ENCODE measurements at places on chromosomes 2 and 18.

DNA sequence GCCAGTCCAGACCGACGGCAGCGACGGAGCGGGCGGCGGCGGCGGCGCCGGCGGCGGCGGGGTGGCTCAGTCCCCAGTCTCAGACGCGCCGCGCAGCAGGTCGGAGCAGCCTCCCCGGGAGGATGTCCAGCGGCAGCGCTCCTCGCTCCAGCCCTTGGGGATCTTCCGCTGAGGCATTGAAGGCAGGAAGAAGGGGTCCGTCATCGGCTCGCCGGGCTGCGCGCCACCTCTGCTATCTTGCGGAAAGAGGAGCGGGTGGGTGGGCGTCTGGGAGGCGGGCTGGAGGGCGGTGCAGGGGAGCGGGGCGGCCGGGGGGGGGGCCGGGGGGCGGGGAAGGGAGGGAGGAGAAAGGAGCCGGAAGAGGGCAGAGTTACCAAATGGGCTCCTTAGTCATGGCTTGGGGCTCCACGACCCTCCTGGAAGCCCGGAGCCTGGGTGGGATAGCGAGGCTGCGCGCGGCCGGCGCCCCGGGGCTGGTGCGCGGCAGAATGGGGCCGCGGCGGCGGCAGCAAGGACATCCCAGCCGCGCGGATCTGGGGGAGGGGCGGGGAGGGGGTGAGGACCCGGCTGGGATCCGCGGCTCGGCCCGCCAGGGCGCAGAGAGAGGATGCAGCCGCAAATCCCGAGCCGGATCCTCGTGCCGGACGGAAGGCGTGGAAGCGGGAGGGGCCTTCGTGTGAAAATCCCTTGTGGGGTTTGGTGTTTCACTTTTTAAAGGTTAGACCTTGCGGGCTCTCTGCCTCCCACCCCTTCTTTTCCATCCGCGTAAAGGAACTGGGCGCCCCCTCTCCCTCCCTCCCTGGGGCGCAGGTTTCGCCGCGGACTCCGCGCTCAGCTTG, at the start of gene NETO1:
Gene NETO1 (minus strand): TSS at position 242 of the 839 bp plus-strand sequence. CDS start 696 bp downstream, outside the sequence.
- no peak for DNase-seq

DNA sequence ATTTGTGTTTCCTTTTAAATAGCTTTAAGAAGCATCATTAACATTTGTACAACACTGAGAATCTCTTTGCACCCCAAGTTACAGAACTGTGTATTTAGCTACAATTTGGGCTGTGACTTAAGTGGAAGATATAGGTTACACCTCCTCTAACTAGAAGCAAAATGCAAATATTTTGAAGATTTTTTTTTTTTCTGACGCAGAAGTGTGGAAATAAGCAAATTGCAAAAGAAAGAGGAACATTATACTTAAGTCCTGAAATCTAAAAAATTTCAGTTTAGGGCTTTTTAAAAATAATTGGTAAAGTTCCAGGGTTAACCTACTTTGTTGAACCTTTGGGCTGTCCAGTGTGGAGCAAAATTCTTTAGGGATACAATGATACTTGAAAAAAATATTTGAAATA, 41.4 kb upstream of the RBMS1 start:
- DNase-seq, result no peak

DNA sequence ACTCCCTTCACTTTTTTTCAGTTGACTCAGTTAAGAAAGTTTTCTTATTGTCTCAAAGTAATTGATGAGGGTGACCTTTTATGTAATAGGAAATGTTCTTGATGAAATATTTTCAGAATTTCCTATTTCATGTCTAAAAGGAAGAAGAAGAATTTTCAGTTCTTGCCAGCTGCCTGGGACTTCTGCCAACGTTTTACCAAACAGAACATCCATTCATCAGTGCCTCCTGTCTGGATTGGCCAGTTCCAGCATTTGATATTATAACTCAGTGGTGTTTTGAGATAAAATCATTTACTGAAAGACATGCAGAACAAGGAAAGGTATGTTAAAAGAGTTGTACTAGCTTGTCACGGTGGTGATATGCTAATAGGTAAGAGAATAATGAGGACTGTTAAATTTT, 104.7 kb upstream of the MYO3B start:
- DNase-seq, result no peak

DNA sequence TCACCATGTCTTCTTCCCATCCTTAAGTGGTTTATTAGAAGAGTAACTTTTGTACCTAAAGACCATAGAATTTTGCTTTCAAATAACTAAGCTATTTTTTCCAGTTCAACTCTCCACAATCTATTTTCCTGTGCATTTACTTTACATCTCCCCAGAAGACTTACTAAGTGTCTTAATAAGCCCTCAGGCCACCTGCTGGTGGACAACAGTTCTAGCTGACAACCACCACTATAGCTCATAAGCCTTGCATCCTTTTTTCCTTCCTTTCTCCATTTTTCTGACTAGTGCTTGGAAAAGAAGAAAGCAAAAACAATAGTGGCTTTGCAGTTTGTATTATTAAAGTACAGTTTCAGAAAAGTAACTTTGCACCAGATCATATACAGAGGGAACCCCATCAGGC, 149.5 kb upstream of the TMEM200C start:
- no peak for DNase-seq

GRCh38 chr18:41850781-41851180, 104.3 kb upstream of the PIK3C3 start:
- no peak for DNase-seq

GRCh38 chr18:34704823-34705222, 5.3 kb upstream of the DTNA start:
- DNase-seq, result no peak

- no peak for DNase-seq
Observed at GRCh38 chr2:18546567-18546966, 13.9 kb downstream of the RDH14 start.

- no peak for DNase-seq
Observed at GRCh38 chr2:55010915-55011314, 39.3 kb downstream of the RTN4 start.

GRCh38 chr18:76564655-76565237, 69.7 kb upstream of the ZNF516 start:
- DNase-seq, result no peak

- DNase-seq, result no peak
Observed at GRCh38 chr2:42841344-42841743, 49.0 kb upstream of the HAAO start.

GRCh38 chr2:135863233-135863632, 13.0 kb downstream of the MCM6 start:
- DNase-seq, result no peak

GRCh38 chr2:191664823-191665677, 12.9 kb upstream of the NABP1 start:
- DNase-seq, result no peak

GRCh38 chr2:121925466-121925865, 170.0 kb downstream of the TSN start:
- DNase-seq, result no peak

- no peak for DNase-seq
Observed at GRCh38 chr2:205722283-205722918, 40.1 kb downstream of the NRP2 start.

Data from NCI-H526 treated with DMSO at 0.1 percent for 48 hours (cell line).